Aorta (tissue), 5 donors: ENCODE measurements at places on chromosomes 4 and X. TPM values are rescaled to one million over a fixed set of nuclear protein-coding genes. Genes with fewer than 3 reads are reported as not detected.

Gene PNMA6F
- not detected for total RNA-seq

DNA sequence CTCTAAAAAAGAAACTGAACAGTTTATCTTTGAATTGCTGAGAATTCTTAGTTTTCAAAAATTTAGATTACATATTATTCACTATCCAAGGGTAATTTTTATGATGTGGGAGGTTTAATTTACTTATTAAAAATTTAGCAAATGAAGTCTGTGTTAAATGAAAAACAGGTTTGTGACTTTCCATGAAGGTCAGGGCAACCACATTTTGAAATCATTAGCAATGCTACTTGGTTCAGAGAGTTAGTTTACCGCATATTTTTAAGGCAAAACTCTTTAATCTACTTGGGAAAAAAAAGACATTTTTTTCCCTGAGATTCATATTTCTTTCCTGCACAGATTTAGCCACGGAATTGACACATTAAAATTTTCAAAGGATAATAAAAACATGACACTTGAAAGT lies 37.3 kb upstream of the PRSS12 start:
- no peak for DNase-seq

DNA sequence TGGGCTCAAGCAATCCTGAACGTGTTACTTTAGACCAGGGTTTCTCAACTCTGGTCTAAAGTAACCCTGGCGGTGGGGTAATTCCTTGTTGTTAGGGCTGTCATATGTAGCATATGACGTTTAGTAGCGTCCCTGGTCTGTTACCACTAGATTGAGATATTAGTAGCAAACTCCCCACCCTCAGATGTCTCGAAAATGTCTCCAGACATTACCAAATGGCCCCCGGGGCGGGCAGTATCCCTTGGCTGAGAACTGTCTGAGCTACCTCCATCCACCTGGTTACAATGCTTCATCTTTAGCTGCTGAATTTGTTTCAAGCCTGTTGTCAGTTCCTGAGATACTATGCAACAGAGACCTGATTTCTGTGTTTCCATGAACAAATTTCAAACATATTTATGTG lies 56.7 kb downstream of the CLDN34 start:
- no peak for DNase-seq

DNA sequence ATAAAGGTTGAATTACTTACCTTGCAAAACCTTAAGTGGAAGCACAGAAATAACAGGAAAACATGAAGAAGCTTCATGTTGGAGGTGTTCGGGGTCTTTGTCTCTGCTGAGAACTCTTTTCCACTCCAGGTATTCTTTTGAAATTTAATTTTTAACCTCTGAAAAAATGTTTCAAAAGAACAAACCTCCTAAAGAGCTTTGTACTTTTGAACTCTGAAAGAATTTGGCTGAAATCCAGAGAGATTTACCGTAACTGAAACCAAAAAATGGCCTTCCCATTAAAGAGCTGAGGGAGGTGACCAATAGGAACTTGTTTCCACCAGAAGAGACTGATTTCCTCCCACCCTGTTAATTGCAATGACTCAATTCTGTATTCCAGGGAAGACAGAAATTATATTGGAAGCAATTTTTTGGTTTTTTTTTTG lies at the start of gene CFI:
CFI (minus strand) TSS at position 105 of the 425 bp plus-strand sequence; CDS start at position 77, 28 bp downstream.
- DNase-seq: no peak
